ENCODE measurements at places on chromosomes 13 and 19.

- DNase-seq = no peak
These were observed 256.9 kb downstream of the TEX29 start for GRCh38 chr13:111577208-111577828.

GRCh38 chr13:57748096-57748495 lies 116.6 kb downstream of the PCDH17 start:
- DNase-seq = no peak

- DNase-seq = no peak
These were observed 472.7 kb downstream of the DIAPH3 start for GRCh38 chr13:59690857-59691500.

DNA sequence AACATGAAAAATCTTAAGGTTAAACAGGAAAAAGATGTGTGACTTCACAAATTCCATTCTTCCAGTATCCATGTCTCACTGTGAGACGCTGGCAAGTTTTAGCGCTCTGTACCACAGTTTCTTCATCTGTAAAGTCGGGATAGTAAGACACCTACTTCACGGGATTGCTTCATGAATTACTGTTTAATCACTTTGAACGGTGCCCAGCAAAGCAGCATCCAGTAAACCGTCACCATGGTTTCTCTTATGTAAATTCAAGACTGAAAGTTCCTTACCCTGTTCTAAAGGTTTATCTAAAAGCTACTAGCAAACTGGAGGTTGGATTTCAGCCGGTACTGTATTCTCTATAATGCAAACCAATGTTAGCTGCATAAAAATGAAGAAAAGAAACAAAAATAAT lies 53.5 kb downstream of the KATNAL1 start:
- DNase-seq = no peak

GRCh38 chr19:48755084-48755641 lies at the start of gene FGF21:
TSS of gene FGF21 (plus strand) at chr19:48755524. CDS start at chr19:48756237, 713 bp downstream.
- DNase-seq = no peak

- no peak for DNase-seq
These were observed 576.8 kb downstream of the UQCRFS1 start for GRCh38 chr19:28636016-28636629.

GRCh38 chr19:8028951-8029491 lies 23.5 kb upstream of the CCL25 start:
- DNase-seq = no peak

GRCh38 chr13:49791711-49792549 lies 552 bp downstream of the KPNA3 start:
- peak; percentile 37 for DNase-seq

- DNase-seq = no peak
These were observed 1.8 kb upstream of the DIAPH3 start for GRCh38 chr13:60165391-60166099.

- DNase-seq = no peak
These were observed 11.6 kb downstream of the URI1 start for GRCh38 chr19:29953352-29954247.

Measured in GM12892 (cell line).